ENCODE measurements at places on chromosomes 5 and 9.

DNA sequence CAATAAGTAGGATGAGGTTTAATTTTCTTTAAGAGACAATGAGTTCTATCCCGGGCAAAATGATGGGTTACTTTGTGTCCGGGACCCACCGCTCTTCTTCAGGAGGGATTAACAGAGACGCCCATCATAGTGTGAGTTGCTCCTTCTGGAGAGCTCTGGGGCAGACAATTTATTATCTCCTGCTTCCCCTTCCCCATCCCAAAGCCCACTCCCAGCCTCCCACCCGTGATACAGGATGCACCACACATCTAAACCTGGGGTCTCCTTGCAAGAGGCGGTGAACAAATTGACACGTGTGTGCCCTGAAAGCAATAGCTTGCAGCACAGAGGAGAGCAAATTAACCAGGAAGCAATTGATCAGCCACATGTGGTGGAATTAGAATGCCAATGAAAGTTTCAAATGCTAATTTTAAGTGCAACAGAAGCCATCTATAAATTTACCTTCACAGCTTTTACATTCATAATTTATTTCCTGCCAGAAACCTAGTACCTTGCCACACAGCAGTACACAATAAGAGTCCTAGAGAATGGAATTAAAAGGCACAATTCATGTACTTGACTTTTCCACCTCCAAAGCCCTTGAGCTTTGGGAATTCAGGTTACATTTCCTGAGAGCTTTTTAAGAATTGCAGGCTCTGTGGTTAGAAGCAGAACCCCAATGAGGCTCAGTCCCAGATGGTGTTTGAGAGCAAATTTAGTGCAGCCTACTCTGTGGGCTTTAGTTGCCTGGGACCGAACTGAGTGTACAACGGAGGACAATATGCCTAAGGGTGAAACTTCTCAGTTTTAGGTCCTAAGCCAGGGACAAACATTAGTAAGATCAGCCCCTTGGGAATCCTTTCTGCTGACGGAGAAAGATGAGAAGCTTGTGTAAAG, 399.6 kb downstream of the MED10 start:
- DNase-seq = no peak

GRCh38 chr9:98600631-98601030, 108.1 kb downstream of the GABBR2 start:
- no peak for DNase-seq

- DNase-seq = no peak
Measured at GRCh38 chr5:54696346-54696745, 178.8 kb downstream of the SNX18 start.

DNA sequence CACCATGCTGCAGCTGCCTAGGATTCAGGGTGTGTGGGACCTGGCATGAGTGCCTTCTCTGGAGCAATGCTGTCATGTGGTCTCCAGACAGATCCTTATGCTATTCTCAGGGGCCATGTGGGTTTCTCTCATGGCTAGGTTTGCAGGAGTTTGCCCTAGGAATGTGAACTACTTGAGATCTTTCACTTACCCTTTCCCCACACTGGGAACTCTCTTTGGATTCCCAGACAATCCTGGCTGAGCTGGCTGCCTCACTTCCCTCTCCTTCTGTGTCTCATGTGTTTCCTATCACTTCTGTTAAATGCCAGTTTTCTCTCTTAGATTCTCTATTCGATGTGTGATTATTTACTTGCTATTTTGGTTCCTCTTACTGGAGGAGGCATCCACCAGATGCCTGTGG, 270.2 kb upstream of the RASA1 start:
- DNase-seq = no peak

DNA sequence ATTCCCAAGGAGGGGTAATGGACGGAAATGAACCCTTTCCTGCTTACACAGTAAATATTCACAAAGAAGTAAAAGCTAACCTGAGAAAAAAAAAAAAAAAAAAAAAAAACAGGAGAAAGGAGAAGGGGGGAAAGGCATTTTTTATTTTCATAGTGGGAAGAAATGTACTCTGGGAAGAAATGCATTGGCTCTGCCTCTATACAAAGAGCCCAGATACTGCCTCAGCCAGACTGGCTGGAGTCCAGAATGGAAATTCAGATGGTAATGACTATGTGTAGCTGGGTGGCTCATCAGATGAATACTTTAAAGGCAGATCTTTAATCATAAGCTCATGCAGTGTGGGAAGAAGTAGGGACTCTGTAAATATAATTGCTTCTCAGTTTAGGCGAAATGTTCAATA, 124.9 kb upstream of the ZNF608 start:
- DNase-seq = no peak

GRCh38 chr9:120901755-120902568, 24.6 kb downstream of the TRAF1 start:
- DNase-seq = no peak

DNA sequence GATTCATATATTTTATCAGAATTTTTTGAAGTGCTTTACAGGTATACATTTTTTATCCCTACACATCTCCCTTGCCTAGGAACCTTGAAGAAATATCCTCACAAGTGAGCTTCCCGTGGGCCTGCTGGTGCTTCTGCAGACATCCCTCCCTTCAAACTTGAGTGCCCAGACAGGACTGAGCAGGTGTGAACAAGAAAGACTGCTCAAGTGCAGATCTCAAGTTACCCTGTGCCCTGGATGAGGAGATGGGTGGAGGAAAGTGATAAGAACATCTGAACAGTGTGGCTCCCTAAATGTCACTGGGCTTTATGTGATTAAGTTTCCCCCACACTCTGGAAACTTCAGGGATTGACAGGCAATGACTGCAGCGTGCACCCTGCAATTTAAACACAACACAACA, 209.8 kb downstream of the TLE1 start:
- DNase-seq = no peak

GRCh38 chr5:58151414-58151813, 308.5 kb downstream of the PLK2 start:
- no peak for DNase-seq

GRCh38 chr5:112348387-112348786, 70.7 kb downstream of the EPB41L4A start:
- no peak for DNase-seq

DNA sequence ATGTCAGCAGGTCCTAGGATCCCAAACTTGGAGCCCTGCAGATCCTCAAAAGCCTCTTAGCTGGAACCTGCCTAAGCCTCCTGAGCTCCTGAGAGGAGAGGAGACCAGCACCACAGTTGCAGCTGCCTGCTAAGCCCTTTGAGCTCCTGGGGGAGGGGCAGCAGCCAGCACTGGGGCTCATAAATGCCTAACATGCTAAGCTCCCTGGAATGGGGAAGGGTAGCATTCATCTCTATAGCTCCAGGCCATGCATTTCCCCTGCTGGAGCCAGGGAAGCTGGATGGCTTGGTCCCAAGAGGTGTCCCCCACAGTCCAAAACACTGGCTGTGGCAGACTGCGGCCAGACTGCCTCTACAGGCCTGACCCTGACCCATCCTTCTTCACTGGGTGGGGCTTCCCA, 182.7 kb downstream of the KCNN2 start:
- no peak for DNase-seq

DNA sequence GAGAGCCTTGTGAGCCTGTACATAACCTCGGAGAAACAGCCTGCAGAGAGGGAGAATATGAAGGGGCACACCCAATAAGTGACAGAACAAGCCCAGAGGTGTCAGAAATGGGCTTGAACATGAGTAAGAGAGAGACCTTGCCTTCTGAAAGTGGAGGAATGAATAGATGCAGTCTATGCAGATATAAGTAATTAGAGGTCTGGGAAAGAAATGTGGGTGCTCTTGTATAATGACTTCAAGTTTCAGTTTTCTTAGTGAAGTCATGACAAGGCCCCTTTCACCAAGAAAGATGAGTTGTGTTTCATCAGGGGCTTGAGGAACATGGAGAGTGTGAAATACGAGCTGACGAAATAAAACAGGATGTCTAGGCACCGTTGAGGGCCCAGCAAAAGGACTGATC, 15.1 kb downstream of the GRAMD2B start:
- DNase-seq = no peak

- no peak for DNase-seq
Measured at GRCh38 chr9:131008909-131009618, at the start of gene LAMC3. TSS of gene LAMC3 (plus strand) at chr9:131009174. CDS start at chr9:131009215, 41 bp downstream.

GRCh38 chr5:157689942-157690689, 18.8 kb downstream of the C5orf52 start:
- no peak for DNase-seq

DNA sequence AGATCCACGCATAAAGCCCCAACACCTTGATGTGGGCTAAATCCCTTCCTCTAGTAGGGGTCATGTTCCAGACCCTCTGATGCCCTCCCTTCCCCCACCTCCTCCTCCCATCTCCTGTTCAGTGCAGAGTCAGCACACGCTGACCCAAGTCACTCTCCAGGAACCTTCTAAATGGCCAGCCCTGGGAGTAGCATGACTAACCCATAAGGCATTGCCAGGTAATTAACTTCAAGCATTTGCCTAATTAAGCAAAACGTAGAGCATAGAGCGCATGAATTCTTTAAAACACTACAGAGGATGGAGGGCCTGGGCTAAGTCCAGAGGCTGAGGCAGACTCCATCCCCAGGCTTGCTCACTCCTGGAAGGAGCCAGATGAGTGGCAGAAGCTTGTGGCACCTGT, 276.3 kb upstream of the MSX2 start:
- DNase-seq = no peak

DNA sequence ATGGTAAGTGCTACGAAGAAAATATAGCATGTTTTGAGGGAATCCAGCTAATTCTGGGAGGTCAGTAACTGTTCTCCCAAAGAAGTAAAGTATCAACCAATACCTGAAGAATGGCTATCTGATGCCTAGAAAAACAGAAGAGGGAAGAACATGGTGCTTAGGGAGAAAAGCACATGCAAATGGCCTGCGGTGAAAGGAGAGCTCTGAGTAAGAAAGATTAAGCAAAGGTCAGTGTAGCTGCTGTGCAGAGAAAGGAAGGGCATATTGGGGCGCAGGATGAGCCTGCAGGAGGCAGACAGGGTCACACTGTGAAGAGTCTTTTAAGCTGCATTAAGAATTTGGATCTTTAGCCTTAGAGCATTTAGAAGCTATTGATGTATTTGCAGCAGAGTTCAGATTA, 11.0 kb downstream of the ADRB2 start:
- DNase-seq = no peak

DNA sequence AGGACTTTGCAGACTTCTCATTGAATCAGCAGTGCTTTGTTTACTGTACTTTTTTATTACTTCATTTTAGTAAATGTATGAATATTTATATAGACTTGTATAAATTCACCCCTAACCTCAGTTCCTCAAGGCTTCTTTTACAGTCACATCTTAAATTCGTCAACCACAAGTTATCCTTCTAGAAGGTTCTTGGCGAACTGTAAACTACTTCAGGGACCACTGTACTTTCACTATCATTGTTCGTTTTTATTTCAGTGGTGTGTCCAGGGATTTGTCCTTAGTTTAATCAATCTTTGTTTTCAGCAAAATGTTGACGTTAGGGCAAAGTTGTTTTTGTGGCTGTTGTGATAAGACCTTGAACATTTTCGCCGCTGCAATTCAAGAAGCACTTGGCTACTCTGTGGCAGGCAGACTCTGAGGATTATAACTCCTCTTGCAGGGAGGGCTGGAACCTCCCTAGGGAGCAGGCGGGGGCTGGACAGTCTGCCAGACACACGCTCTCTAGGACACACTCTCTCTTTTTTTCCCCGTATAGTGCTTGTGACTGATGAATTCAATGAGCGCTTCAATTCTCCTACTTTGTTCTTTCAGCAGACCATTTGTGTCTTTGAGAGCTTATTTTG, 252.8 kb downstream of the FBXL7 start:
- DNase-seq = no peak

DNA sequence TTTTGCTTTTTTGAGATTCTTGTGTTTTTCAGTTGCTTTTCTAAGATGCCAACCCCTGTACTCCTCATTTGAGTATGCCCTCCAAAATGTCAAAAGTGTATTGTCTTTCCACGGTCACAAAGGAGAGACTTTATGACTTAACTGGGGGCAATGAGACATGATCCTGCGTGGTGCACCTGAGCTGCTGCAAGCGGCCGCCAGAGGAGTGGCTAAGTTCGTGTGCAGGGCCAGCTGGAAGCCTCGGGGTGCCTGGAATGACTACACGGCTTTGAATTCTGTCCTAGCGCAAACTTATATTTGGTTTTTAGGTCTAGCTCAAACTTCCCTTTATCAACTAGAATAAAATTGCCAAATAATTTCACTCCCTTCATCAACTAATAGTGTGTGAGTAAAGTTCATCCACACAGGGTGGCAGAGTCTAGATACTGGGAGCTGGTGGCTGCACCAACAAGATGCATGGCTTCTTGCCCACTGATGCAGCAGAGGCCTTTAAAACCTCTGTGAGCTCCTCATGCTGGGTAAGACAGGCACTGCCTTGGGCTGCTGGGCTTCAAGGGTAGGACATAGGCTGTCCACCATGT, 4.7 kb downstream of the GADD45G start:
- DNase-seq = no peak

GRCh38 chr5:124923131-124923530, 176.7 kb upstream of the ZNF608 start:
- no peak for DNase-seq

DNA sequence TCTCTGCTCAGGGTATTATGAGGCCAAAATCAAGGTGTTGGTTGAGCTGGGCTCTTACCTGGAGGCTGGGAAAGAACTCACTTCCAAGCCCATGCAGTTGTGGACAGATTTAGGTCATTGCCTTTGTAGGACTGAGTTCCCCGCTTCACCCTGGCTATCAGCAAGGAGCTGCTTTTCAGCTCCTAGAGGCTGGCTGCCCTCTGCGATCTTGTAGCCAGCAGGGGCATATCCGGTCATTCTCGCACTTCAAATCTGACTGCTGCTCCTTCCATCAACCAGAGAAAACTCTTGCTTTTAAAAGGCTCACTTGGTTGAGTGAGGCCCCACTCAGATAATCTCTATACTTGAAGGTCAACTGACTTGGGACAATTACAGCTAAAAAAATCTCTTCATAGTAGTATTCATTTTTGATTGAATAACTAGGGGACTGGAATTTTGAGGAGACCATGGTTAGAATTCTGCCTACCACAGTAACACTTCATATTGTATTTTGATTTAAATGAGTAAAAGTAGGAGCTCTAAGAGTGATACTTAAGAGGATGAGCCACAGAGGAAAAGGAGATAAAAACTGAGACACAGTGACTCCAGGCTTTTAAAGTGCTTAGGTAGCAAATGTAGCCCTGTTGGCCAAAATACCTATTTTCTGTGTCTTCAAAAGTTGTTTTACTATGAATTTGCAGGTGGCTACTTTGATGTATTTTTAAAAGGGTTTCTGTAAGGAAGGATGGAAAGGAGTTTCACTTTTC, 137.4 kb downstream of the CD180 start:
- DNase-seq = no peak
